ENCODE measurements at places on chromosomes 16 and 17. TPM values are rescaled to one million over a fixed set of nuclear protein-coding genes. Genes with fewer than 3 reads are reported as not detected.

The LPO gene
- not detected for total RNA-seq

DNA sequence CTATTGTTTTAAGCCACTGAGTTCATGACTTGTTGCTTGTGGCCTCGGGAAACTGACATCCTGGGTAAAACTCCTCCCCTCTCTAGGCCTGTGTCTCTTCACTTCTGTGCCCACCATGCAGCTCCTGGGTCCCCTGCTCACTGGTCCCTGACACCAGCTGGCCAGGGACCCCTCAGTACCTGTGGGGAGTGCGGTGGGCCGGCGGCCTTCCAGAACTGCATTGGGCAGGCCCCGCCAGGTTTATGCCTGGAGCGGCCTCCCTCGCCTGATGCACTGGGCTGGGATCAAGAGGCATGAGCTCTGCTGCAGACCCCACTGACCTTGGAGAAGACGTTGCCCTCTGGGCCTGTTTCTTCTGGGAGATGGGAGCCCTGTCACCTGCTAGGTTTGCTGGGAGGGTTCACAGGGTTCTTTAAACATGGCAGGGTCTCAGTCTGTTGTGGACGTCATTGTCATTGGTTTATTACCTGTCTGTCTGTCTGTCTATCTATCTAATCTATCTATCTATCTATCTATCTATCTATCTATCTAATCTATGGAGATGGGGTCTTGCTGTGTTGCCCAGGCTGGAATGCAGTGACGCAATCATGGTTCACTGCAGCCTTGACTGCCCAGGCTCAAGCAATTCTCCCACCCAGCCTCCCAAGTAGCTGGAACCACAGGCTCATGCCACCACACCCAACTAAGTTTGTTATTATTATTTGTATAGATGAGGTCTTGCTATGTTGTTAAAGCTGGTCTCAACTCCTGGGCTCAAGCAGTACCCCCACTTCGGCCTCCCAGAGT, 21.5 kb upstream of the RMI2 start:
- no peak for DNase-seq

The CCL4 gene
- not detected for total RNA-seq

The STAT5B gene
- total RNA-seq = 27.1 TPM

DNA sequence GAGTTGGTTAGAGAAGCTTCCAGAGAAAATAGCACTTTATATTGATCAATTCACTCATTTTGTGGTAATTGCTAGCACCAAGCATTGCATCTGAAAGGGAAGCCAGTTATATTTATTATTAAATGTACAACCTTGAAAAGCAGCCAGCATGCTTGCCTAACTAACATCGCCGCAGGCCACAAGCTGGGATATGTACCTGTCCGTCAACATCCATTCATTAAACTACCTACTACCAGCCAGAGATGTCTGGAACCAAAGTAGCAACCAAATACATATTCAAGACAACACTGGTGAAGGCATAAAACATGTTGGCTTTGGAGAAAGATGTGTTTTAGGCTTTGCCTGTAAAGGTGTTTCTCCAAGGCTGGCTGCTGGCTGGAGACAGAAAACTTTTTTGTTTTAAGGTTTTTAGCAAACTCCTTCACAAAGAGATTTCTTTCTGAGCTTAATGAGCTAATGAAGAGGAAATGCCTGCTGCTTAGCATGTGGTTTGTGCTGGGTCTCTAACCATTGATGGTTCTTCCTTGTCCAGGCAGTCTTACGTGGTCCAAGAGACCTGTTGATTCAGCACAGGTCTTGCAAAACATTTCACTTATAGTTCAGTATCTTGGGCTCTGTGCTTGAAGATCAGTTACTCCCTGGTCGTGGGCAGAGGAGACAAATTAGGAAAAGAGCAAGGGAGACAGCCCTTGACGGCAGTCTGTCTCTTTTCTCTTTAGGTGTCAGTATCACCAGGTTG, 3.1 kb downstream of the ITPRIPL2 start:
- no peak for DNase-seq

The BAIAP3 gene
- 1.2 TPM for total RNA-seq

DNA sequence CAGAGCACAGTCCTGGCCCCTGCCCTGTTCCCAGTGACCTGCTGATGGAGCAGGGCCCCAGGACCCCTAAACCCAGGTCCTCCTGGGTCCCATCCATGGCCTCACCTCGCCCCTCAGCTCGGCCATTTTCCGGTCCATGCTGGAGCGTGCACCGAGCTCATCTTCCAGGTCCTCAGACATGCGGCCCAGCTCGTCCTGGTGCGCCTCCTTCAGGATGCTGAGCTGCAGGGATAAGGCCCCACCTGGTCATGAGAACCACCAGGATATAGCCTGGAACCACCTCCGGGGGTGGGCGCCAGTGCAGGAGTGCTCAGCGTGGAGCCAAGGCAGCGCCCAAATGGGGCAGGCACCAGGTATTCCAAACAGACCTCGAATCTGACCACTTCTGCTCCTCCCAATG, 17.9 kb downstream of the CCDC102A start:
- DNase-seq = no peak

- no peak for DNase-seq
Observed at GRCh38 chr17:32746698-32747097, 130.2 kb downstream of the MYO1D start.

DNA sequence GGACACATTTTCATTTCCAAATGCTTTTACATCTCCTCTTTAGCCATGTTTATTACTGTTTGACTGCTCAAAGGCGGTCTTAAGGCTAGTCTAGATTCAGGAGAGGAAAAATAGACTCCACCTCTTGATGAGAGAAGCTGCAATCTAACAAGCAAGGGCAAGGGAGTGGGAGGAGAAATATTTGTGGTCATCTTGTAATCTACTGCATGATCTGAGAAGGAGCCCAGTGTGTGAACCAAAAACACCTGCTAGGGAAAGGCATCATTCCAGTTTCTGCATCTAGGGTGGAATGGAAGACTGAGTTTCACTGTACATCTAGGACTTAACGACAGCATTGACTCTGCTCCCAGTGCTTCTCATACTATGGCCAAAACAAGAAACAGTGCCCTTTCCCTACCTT, 232.2 kb upstream of the HS3ST3A1 start:
- DNase-seq = no peak

The WSCD1 gene
- total RNA-seq = 9.2 TPM

GRCh38 chr16:68475071-68475470, 26.8 kb upstream of the SMPD3 start:
- DNase-seq = no peak

GRCh38 chr17:82793974-82794630, 42.2 kb downstream of the TBCD start:
- no peak for DNase-seq

The CD300LG gene
- total RNA-seq = not detected

DNA sequence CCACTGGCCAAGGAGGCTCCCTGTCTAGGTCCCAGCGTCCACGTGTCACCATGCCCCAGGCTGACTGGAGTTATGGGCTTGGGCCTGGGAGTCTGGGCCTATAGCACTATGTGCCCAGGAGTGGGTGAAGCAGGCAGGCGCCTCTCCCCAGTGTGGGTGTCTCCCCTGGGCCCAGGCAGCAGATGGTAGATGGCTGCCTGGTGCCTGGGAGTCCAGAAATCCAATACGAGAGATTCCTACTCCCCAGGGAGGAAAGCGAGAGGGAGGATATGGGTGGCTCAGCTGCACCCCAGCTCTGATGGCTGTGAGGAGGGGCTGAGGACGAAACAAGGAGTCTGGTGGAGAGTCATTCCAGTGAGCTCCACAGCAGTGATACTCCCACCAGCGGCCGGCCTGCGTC, 5.0 kb downstream of the KCNH6 start:
- DNase-seq = no peak

DNA sequence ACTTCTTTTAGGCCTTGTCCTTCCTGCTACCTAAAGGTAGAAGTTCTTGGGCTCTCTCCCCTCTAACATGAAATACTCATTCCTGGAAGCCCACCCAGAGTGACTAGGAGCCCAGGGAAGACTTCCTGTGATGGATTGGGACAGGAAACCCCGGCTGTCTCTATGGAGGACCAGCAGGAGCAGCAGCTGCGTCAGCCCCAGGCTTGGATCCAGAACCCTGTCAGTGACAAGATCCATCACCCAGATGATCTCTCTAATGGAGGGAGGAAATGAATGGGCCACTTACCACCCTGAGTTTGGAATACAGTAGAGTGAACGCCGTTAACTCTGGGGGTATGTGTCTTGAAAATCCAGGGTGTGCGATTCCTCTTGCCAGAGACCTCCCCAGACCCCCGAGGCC, 195.7 kb upstream of the WSCD1 start:
- DNase-seq = peak; percentile 70

The SSTR5 gene
- not detected for total RNA-seq

The ZNF423 gene
- total RNA-seq = 2.0 TPM

The TPSAB1 gene
- total RNA-seq = not detected

DNA sequence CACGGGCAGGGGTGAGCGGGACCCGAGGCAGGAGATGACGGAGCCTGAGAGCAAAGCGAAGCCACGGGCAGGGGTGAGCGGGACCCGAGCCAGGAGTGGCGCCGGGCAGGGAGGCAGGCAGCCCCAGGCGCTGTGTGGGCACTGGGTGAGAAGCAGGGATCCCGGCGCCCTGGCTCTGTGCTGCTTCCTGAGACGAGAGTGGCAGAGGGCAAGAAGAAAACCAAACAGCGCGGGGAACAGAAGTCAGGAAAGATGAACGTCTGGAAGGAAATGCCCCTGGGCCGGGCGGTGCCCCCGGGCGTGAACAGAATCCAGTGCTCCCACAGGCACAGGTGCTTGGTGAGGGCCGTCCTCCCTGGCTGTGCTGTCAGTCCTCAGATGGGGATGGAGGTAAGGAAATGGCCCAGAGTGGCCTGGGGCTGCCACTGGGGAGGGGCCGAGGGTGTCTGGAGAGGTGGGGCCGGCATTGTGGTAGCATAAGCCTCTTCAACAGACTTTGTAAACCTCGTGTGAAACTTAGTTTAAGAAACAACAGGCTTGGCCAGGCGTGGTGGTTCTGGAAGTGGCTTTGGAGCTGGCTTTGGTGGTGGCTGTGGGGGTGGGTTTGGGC, 9.8 kb downstream of the ASPSCR1 start:
- no peak for DNase-seq

DNA sequence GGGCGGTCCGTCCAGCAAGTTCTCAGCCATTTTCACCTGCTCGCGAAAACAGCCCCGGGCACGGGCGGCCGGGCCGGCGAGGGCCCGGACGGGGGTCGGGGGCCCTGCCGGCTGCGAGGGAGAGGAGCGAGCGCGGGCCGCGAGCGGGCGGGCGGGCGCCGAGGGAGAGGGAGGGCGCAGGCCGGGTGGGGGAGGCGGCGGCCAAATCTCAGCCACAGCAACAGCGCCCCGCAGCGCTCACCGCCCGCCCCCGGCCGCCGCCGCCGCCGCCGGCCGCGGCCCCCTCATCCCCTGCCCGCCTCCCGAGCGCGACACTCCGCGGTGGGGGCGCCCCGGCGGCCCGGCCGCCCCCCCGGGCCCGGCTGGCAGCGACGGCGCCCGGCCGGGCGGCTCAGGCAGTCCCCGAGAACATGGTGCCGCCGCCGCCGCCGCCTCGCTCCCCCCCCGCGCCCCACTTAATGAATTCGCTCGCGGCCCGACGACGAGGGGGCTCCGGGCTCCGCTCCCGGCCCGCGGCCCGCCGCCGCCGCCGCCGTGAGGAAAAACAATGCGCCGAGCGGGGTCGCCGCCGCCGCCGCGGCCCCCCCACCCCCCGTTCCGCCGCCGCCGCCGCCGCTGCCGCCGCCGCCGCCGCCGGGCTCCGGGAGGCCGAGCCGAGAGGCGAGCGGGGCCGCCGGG, 487 bp downstream of the CREBBP start:
- DNase-seq = peak; percentile 70

DNA sequence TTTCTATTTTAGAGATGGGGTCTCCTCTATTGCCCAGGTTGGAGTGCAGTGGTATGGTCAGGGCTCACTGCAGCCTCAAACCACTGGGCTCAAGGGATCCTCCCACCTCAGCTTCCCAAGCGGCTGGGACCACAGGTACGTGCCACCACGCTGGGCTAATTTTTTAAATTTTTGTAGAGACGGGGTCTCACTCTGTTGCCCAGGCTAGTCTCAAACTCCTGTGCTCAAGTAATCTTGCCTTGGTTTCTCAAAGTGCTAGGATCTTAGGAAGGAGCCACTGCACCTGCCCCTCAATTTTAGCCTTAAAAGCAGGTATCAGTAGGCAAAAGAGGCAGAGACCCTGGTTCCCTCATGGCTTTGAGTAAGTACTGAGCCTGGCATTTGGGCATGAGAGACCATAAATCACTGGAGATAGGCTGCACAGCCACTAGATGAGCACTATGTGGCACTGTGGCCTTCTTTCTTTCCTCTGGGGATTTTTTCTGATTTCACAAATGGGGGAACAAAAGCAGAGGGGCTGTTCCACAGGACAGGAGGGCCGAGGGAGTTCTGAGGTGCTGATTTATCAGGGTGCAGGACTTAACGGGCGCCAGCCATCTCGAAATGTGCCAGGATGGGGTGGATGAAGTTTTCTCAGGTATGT, 82.2 kb downstream of the PLXDC1 start:
- peak; percentile 25 for DNase-seq

The CSF3 gene
- 0.29 TPM for total RNA-seq

- no peak for DNase-seq
Observed at GRCh38 chr17:42045719-42046118, 4.7 kb downstream of the C17orf113 start.

The SCGB1C2 gene
- not detected for total RNA-seq

DNA sequence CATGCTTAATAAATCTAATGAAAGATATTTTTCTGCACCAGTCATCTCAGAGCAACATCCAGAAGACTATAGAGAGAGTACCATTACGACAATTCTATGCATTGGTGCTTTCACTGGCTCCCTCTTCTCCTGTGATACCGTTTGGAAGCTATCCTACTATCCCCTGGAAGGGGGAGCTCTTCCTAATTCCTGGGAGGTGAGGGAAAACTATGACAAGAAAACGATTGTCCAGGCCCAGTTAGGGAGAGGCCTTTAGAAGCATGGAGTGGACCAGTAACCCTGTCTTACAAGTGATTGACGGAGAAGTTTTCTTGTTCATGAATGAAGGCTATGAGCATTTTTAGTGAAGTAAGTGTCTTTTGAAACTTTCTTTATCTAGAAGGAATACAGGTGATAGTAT, 150.2 kb downstream of the TANC2 start:
- DNase-seq = no peak

The TBC1D3C gene
- 0.69 TPM for total RNA-seq

The ALDOA gene
- total RNA-seq = 887 TPM

DNA sequence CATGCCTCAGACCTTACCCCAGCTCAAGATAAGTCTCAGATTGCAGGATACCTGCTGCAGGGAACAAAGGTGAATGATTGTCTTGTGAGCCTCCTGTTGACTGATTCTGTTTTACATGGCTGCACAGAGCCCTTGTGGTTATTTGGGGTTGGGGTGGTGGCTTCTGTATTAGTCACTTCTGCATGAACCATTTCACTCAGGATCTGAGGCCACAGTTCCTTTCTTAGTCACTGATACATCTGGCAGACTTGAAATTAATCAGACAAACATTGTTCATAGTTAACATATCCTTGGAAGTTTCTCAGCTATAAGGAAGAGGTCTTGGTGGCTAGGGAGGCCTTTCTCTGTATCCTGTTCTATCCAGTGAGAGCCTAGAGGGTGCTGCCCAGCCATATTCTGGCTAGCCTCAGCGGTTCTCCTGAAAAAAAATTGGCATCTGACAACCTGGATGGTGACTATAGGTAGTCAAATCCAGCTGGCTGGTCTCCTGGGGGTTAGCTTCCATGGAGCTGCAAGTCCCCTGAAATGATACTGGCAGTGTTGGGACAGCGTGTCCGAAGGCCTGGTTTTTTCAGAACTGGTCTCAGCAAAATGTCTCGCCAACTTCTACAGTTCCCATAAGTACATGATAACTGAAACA, 8.4 kb upstream of the PLK1 start:
- DNase-seq = peak; percentile 62

Measured in Daoy (cell line).